ENCODE measurements at places on chromosomes 3 and 15.

DNA sequence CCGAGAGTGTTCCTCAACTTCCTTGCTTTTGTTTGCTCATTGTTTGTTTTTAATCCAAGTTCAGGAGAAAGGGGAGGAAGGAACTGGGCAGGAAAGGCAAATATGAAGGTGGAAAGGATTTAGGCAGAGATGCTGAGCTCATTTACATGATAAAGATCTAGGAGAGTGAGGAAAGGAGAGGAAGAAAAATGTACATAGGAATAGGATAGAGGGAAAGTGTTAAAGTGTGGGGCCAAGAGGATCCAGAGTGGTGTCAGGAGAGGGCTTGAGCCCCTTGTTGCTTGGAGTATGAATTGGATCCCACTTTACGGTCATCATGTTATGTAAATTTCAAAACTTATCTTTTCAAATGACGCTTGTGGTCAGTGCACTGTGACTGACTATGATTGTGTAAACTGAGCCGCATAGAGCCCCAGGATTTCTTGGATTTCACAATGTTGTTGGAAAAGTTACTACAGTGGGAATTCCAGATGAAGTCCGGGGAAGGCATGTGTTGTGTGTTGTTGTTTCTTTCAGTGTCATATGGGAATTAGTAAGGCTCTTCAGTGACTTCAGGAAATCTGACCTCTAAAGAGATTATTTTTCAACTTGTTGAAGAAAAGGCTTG is 15.0 kb upstream of the PLD1 start:
- peaks cover 39% of the 10 kb centered on the region for H3K4me1 ChIP-seq
- no peaks in the 10 kb centered on the region for H3K36me3 ChIP-seq
- no peak overlapping the region for H3K27ac ChIP-seq
- H3K4me3 ChIP-seq = no peak overlapping the region
- no peaks in the 10 kb centered on the region for H3K27me3 ChIP-seq
- DNase-seq = no peak

GRCh38 chr3:14334936-14335335 is 67.5 kb upstream of the SLC6A6 start:
- no peaks in the 10 kb centered on the region for H3K27me3 ChIP-seq
- H3K4me3 ChIP-seq = no peak overlapping the region
- no peak for DNase-seq
- H3K4me1 ChIP-seq = no peaks in the 10 kb centered on the region
- H3K36me3 ChIP-seq = no peaks in the 10 kb centered on the region

DNA sequence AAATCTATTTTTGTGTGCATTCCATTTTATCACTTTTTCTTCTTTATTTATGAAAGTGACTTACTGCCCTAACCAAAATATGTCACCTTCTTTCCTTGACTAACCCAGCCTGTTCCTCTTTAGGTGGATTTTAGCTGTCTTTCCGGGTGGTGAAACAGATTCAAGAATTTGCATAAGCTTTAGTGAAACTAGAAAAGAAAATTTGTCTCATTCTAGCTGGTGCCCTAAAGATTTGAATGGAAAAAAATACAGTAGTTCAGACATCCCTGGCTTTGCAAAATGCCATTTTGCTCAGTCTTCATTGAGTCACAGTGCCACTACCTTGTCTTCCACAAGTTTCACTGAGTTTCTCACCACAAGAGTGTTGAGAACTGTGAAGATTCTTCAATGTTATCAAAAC is 28.2 kb upstream of the CCDC50 start:
- H3K4me1 ChIP-seq = peaks cover 7% of the 10 kb centered on the region
- H3K27me3 ChIP-seq = no peaks in the 10 kb centered on the region
- no peak overlapping the region for H3K4me3 ChIP-seq

DNA sequence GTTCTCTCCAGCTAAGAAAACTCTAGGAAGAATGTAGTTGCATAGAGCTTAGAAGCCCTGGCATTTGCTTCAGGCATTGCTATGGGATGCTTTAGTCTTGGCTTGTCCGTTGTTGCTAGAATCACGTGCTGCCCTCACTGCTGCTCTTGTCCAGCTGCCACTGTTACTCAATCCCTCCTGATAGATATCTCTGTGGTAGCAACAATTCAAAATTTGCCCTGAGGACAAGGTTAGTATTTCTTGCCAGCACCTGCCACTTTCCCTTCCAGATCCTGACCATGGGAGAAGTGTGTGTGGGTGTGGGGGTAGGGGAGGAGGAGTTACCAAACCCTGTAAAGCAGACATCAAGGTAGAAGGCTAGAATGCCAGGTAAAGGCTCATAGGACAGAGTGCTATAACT is 113.8 kb downstream of the PPM1L start:
- no peaks in the 10 kb centered on the region for H3K27me3 ChIP-seq
- H3K27ac ChIP-seq = no peak overlapping the region

DNA sequence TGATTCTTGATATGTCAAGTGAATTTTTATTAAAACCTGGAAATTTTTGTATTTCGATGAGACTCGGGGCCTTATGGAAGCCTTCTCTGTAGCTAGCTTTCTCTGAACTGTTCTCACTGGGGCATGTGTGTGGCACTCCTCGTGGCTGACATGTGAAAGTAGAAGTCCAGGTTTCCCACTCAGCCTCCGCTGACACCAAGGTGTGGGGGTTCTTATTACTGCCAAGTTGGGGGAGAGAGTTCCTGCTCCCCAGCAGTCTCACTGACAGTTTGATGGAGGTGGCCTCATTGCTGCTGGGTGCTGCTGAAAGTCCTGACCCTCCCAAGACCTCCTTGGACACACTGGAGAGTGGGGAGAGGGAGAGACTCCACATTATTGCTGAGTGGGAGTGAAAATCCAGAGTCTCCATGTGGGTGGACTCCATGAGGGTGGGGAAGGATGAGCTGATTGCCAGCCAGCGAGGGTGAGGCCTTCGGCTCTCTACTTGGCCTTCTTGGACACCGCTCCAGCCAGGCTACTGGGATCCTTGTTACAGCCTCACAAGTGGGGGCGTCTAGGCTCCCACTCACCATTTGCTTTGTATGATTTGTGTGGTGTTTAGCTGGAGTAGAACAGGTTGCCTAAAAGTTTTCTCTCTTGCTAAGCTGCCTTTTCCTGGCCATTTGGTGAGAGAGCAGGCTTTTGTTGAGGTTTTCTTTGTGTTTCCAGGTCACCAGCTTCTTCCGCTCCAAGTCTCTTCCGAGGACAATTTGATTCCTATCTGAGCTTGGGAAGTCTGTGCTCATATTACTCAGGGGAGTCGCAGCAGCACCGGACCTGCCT is 64.1 kb downstream of the LSM3 start:
- no peak overlapping the region for H3K27ac ChIP-seq
- peaks cover 10% of the 10 kb centered on the region for H3K4me1 ChIP-seq
- H3K36me3 ChIP-seq = no peaks in the 10 kb centered on the region
- peaks cover 2% of the 10 kb centered on the region for H3K27me3 ChIP-seq

DNA sequence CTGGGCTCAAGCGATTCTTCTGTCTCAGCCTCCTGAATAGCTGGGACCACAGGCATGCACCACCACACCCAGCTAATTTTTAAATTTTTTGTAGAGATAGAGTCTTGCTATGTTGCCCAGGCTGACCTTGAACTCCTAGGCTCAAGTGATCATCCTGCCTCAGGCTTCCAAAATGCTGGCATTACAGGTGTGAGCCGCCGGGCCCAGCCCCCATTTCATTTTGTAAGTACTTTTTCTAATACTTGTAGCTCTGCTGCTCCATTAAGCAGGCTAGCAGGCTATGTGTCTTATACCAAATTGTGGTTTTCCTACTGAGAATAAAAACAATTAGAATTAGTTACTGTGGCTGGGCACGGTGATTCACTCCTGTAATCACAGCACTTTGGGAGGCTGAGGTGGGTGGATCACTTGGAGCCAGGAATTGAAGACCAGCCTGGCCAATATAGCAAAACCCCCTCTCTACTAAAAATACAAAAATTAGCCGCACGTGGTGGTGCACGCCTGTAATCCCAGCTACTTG is 22.4 kb downstream of the NIPA1 start:
- no peaks in the 10 kb centered on the region for H3K4me1 ChIP-seq
- H3K36me3 ChIP-seq = no peaks in the 10 kb centered on the region
- DNase-seq = no peak
- H3K27me3 ChIP-seq = no peaks in the 10 kb centered on the region
- H3K4me3 ChIP-seq = no peak overlapping the region
- H3K27ac ChIP-seq = no peak overlapping the region

- H3K4me1 ChIP-seq = peaks cover 4% of the 10 kb centered on the region
- H3K27ac ChIP-seq = no peak overlapping the region
- peaks cover 69% of the 10 kb centered on the region for H3K27me3 ChIP-seq
- H3K36me3 ChIP-seq = no peaks in the 10 kb centered on the region
- no peak overlapping the region for H3K4me3 ChIP-seq
Observed at GRCh38 chr15:98419173-98419780, 229.1 kb upstream of the IGF1R start.

GRCh38 chr3:46892285-46893145 is 15.0 kb downstream of the PTH1R start:
- DNase-seq = no peak
- H3K27me3 ChIP-seq = peaks cover 29% of the 10 kb centered on the region
- H3K4me3 ChIP-seq = peak overlapping the region; percentile 67
- H3K27ac ChIP-seq = no peak overlapping the region

- no peak overlapping the region for H3K4me3 ChIP-seq
- DNase-seq = peak; percentile 39
- H3K27me3 ChIP-seq = peaks cover 21% of the 10 kb centered on the region
Observed at GRCh38 chr3:100875239-100875638, 118.0 kb downstream of the ABI3BP start.

DNA sequence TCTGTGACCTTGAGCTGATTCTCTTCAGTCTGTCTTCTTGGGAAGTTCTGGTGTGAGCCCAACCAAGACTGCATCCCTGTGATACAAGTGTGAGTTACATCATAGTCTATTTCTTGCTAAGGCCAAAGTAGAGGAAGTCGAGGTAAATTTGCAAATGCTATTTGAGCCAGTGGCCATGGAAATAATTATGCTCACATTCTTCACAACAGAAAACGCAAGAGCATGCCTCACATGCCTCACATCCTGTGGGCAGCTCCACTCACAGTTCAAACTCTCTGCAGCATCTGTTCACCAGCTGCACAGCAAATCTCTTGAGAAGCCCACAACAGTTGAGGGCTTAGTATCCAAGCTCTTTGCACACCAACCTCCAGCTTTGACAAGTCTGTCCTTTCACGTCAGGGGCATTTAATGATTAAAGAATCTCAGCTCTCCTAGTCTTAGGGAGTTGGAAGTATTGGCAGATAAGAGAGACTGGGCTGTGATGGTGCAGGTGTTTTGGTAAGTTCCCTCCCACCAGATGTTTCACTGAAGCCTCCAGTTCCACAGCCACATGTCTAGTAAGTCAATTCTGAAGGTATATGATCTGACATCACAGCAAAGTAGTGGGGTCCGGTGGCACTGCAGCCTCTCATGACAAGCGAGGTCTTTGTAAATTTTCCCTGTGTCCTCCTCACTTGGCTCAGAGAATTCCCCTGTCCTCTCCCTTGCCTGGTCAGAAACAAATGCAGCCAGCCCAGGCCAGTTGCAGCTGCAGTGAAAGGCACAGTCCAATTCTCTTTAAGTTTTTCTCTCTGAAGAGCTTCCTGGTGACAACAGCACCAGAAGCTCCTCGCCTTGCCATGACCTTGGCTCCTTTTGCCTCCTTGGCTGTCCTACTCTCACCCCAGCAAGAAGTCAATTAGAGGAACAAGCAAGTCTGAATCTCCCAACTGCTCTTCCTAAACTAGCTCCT is 166.1 kb downstream of the SSR3 start:
- H3K36me3 ChIP-seq = no peaks in the 10 kb centered on the region
- H3K27ac ChIP-seq = no peak overlapping the region
- H3K27me3 ChIP-seq = no peaks in the 10 kb centered on the region
- H3K4me3 ChIP-seq = no peak overlapping the region
- H3K4me1 ChIP-seq = peaks cover 19% of the 10 kb centered on the region
- DNase-seq = no peak

- peaks cover 10% of the 10 kb centered on the region for H3K4me1 ChIP-seq
- H3K36me3 ChIP-seq = no peaks in the 10 kb centered on the region
- no peaks in the 10 kb centered on the region for H3K27me3 ChIP-seq
Observed at GRCh38 chr3:194541483-194541882, 54.7 kb upstream of the ATP13A3 start.

GRCh38 chr15:63210151-63211091 is 21.0 kb downstream of the RAB8B start:
- no peaks in the 10 kb centered on the region for H3K27me3 ChIP-seq
- peak overlapping the region; percentile 68 for H3K27ac ChIP-seq
- H3K4me3 ChIP-seq = no peak overlapping the region

DNA sequence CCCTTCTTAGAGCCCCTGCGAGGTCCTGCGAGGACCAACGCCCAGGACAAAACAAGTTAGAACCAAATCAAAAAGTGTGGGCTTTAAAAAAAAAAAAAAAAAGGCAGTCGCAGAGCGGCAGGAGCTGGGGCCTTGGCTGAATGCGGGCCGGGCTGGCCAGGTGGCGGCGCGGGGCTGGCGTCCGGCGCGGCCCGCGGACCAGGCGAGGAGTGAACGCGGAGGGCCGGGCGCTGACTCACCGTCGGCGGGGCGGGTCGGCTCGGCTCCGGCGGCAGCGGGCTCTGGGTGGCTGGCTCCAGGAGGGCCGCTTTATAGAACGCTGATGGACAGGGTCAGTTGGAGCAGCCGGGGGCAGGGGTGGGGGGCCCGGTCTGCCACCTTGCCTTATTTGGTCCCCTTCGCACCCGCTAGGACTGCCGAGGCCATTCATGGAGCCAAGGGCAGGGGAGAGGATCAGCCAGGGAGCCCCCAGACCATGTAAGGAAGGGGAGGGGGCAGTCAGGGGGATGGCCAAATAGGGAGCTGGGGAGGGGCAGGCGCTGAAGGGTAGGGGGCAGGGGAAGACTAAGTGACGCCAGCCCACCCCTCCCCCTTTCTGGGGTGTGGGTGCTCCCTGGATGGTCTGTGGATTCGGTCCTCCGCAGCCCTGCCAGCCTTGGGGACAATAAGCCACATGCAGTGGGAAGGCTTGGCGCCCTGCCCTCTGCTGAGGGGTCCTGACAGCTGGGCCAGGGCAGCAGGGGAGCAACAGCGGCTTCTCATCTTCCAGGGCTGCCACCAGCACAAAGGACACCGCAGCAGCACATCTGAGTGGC is at the start of gene ACTC1:
ACTC1 (minus strand) TSS at position 283 of the 815 bp plus-strand sequence. CDS start 741 bp downstream, outside the sequence.
- peak within 1 kb of the TSS; percentile 63 for H3K4me3 ChIP-seq
- DNase-seq = peak; percentile 67
- H3K36me3 ChIP-seq = no peaks in the 10 kb centered on the region

- H3K27ac ChIP-seq = no peak overlapping the region
- H3K27me3 ChIP-seq = no peaks in the 10 kb centered on the region
Observed at GRCh38 chr3:185423178-185423577, 60.2 kb downstream of the MAP3K13 start.

DNA sequence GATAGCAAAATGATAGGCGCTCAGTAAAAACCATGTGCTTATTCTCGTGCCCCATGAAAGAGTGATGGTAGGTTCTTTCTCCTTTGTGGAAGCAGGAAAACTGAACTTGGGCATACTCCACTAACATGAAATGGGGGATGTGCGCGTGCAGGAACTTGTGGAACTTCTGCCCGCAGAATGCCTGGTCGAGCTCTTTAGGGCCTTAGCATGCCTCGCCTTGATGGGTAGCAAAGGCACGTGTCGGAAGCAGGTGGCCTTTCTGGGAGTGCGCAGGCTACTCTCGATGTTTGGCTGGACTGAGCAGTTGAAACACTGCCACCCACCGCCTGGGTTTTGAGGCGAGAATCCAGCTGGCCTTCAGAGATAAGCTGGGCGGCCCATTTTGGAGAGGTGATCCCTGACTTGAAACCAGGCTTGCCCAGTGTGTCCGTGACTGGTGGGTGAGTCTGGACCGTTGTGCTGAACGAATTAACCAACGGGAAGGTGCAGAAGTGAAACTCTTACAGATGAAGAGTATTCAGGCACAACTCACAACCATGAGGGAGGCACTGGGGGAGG is 842 bp downstream of the PCCB start:
- H3K36me3 ChIP-seq = peaks cover 3% of the 10 kb centered on the region
- DNase-seq = no peak
- no peaks in the 10 kb centered on the region for H3K27me3 ChIP-seq
- H3K27ac ChIP-seq = peak overlapping the region; percentile 98
- peak overlapping the region; percentile 86 for H3K4me3 ChIP-seq
